NCI-H2081 treated with DMSO at 0.1 percent for 48 hours (cell line): ENCODE measurements at places on chromosomes 16 and 17.

DNA sequence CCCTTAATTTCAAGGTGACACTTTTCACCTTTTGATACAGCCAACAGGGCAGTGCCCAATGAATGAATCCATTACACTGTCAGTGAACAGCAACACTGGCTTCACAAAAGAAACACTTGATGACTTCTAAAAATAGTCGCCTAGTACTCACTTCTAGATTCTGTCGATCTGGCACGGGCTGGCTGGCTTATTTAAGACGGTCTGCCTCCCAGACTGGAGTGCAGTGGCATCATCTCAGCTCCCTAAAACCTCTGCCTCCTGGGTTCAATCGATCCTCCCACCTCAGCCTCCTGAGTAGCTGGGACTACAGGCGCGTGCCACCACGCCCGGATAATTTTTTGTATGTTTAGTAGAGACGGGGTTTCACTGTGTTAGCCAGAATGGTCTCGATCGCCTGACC lies 1.9 kb downstream of the NDUFAB1 start:
- DNase-seq = no peak

DNA sequence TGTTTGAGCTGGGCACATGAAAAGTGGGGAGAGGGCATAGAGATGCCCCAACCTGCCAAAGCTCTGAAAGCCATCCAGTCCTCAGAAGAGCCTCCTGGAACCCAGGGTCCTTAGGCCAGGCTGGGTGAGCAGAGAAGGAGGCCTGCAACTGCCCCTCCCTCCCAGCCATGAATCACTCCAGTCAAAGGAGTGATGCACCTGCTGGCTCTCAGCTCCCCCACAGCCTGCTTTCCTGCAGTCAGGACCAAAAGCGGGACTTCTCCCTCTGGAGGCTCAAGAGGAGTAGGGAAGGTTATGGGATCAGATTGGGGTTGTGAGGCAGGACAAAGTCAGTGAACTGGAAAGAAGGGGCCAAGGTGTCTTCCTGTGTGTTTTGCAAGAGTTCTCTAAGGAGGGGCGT lies 145.6 kb downstream of the TMEM132E start:
- no peak for DNase-seq

DNA sequence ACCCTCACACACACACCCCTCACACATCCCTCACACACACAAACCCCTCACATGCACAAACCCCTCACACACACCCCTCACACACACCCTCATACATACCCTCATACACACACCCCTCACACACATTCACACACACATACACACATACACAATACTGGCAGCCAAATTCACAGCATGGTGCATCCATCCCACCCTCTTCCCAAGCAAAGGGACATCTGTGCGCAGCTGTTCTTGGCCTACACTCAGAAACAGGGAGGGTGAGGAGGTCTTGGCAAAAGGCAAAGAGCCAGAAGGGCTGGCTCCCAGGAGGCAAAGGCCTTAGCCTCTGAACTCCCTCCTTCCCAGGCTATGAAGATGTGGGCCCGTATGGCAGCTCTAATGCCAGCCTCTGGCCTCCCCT lies 23.4 kb downstream of the C17orf67 start:
- no peak for DNase-seq

- no peak for DNase-seq
Observed at GRCh38 chr17:57465610-57466009, 209.3 kb downstream of the MSI2 start.

GRCh38 chr16:24552705-24553246 lies 13.4 kb downstream of the RBBP6 start:
- no peak for DNase-seq

GRCh38 chr16:27708651-27709050 lies 158.7 kb downstream of the KATNIP start:
- no peak for DNase-seq

GRCh38 chr17:66427134-66427533 lies 124.7 kb downstream of the PRKCA start:
- DNase-seq = no peak

- no peak for DNase-seq
Observed at GRCh38 chr16:77327717-77328116, 107.1 kb downstream of the ADAMTS18 start.

DNA sequence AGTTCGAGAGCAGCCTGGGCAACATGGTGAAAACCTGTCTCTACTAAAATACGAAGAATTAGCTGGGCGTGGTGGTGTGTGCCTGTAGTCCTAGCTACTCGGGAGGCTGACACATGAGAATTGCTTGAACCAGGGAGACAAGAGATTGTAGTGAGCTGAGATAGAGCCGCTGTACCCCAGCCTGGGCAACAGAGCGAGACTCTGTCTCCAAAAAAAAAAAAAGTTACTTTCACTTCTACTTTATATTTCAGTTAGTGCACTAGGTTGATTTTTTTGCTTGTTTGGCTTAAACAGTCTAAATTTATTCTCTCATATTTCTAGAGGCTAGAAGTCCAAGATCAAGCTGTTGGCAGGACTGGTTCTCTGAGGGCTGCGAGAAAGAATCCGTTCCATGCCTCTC lies 13.4 kb downstream of the CCDC102A start:
- no peak for DNase-seq
